ENCODE measurements at places on chromosomes 5 and 9.

DNA sequence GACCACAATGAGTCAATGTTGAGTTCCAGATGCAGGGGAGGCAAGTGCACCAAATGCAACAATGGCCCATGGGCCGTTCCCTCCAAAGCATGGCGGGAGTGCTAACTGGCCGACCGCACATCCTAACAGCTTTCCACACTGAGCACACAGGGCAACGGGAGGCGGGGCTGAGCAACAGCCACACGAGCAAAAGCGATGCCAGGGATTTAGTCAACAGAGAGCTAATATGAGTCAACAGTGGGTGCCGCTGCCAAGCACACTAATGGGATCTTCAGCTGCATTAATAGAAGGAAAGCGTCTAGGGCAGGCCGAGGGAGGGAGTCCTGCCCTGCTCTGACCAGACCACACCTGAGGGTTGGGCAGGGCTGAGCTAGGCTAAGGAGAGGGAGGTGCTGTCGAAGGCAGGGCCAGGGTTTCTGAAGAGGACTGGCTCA, 4.6 kb downstream of the EPB41L4B start:
- no peak for DNase-seq

GRCh38 chr9:125789196-125789595, 42.0 kb downstream of the PBX3 start:
- no peak for DNase-seq

- no peak for DNase-seq
Observed at GRCh38 chr9:136331556-136332481, 4.5 kb downstream of the GPSM1 start.

DNA sequence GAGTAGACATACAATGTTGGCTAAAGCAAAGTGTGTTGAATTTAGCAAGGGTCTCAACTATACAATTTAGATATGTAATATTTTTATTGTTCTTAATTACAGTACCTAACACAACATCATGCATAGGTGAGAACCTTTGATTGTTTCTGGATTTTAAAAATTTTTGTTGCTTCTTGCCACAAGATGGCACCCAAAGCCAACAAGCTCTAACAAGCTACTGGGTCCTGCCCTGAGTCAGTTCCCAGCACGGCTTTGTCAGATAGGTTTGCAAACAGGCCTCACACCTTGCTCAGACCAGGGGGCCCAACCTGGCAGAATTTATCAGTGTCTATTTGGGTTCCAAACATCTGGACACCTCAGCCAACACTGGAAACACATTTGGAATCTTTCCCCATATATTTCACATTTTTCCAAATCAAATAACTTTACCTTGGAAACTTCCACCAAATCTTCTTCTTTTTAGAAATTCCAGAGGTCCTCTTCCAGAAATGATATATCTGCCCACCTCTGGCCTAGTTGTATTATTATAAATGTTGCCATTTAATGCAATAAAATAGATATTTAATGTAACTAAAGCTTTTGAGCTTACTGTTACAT, 49.5 kb upstream of the EGFLAM start:
- no peak for DNase-seq

DNA sequence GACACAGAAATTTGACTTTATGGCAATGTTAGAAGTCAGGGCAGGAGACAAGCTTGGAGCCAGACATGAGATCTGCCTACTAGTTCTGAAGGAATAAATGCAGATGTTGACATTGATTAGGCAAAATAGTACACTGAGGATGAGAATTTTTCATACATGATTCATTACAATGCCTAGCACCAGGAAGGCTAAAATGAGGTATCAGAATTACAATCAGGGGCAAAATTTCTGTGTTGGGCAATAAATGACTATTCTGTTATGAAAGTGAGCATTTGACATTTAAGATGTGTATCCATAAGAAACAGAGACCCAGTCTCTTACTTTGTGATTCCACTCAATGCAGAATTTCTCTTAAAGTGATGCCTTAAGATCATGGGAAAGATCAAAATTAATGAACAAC, 92.4 kb upstream of the CDH10 start:
- DNase-seq, result no peak

DNA sequence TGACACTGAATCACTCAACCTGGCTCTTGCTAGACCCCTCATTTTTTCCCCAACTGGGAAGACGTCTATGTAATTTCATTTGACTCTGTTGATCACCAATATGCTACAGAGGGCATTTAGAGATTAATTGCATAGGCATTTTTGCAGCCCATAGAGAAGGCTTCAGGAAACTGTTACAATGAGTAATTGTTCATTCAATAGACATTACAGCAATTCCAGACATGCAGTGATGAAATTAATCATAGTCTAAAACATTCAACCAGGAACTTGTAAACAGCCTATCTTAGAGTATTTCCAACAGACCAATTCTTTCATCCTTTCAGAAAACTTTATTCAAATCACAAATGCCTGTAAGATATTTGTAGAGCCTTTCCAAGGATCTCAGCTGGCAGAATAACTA, 122.3 kb downstream of the MARCHF11 start:
- DNase-seq, result no peak

DNA sequence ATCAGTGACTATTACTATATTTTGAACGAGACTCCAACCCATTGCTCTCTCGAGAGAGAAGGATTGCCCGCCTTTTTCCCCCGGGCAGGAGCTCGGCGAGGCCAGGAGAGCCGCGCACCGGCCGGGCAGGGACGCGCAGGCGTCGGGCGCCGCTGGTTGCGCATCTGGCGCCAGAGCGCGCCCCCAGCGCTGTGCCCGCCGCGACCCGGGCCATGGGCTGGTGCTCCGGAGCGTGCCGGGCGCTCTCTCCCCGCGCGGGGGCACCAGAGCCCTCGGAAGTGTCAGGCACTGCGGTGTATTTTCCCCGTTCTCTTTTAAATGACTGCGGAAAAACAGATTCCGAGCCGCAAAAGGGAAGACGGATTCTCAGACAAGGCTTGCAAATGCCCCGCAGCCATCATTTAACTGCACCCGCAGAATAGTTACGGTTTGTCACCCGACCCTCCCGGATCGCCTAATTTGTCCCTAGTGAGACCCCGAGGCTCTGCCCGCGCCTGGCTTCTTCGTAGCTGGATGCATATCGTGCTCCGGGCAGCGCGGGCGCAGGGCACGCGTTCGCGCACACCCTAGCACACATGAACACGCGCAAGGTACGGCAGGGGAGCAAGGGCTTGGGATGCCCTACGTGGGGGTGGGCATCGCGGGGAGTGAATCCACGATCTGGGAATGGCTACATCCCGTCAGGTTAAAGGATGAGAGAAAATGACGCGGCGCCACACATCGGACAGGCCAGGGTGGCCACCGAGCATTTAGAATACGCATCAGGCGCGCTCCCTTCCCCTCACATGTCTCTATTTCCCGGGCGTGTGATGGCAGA, 1.1 kb upstream of the NTRK2 start:
- no peak for DNase-seq

- no peak for DNase-seq
Observed at GRCh38 chr5:151812757-151813309, 41.1 kb downstream of the G3BP1 start.

- DNase-seq, result no peak
Observed at GRCh38 chr9:33880211-33881089, 63.5 kb downstream of the UBE2R2 start.

DNA sequence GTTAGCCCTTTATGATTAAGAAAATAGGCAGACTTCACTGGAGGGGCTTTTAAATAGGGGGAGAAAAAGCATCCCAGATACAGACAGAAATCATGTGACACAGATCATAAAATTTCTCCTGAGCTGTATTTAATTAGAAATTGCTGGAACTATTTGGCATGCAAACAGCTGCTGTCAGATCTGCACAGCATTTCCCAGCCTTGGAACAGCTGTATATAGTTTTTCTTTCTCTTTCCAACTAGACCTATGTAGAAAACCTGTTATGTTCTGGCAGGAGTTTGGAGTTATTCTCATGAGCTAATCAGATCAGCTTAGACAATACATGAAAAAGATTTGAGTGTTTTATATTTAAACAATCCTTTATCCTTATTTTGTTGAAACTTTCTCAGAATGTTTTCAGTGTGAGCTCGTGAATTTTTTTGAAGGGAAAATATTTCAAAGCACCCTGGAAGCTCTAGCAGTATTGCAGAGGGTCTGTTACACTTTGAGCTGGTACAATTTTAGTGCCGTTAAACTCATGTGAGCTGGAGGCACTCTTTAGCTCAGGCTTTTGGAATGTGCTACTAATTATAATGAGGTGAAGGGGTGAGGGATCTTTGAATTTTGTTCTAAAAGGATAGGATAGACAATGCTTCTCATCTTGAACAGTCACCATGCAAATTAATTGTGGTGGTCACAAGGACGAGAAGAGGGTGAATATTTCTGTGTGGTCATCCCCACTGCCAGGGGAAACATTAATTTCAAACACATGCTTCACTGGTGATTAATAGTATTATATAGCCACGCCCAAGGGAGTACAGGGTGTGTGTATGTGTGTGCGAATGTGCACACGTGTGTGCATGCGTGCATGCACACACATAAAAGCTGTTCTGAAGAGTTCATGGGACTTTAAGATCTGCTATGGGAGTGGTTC, 239.4 kb upstream of the FBXL7 start:
- no peak for DNase-seq

DNA sequence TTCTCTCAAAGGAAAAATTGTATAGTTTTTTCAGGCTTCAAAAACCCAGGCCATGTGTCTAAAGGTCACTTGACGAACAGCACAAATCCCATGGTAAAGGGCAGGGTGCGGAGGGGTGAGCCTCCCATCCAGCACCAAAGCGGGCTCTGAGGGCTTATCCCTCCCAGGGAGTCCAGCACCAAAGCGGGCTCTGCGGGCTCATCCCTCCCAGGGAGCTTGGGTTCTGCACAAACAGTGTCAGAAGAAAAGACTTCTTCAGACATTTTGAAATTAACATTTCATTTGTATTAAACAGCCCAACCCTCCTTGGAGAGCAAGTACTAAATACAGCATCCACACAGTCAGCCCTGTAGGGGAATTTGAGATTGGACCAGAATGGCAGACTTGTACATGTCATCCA, 43.0 kb upstream of the CLPTM1L start:
- DNase-seq, result no peak

DNA sequence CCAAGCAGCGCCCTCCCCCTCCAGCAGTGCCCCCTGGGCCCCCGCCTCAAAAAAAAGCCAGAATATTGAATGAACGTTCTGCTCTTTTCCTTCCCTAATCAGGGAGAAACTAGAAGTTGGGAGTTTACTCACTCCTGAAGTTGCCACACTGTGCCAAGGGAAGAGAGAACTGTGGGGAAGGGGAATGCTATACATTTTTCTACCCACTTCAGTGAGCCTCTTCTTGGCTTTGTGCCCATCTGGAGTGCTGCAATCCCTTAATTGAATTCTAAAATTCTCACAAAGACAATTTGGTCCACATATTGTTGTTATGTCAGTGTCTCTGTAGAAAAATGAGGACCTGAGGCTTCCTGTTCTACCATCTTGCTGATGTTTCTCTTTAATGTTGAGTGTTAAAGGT, 443.7 kb downstream of the DIRAS2 start:
- DNase-seq, result no peak

DNA sequence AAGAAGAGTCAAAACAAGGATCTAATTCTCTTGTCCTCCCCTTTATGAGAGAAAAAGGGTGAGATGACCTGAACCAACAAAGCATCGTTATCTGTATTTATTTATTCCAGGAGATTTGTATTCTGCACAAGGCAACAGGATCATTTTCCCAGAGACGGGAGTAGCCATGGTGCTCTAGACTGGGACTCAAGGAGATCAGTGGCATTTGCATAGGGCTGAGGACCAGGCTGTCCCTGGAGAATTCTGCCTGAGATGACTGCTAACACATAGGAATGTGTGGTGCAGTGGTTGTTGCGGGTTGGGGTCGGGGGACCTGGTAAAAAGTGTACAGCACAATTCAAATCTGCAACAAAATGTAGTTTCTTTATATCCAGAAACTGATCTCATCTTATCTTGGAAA, 22.3 kb upstream of the ZNF474 start:
- no peak for DNase-seq

GRCh38 chr9:134618163-134618832, 23.3 kb upstream of the COL5A1 start:
- DNase-seq, result no peak

- no peak for DNase-seq
Observed at GRCh38 chr9:71758277-71758676, 10.0 kb downstream of the CEMIP2 start.

- DNase-seq, result no peak
Observed at GRCh38 chr9:99451112-99451606, 229.1 kb downstream of the SEC61B start.

GRCh38 chr5:73448463-73449136, at the start of gene FOXD1:
Gene FOXD1, minus strand, starts transcription at chr5:73448777. Its CDS starts 415 bp downstream, at chr5:73448362.
- DNase-seq, result no peak

GRCh38 chr9:120475341-120475740, 104.6 kb downstream of the CDK5RAP2 start:
- DNase-seq, result no peak

GRCh38 chr9:86321373-86321772, 32.8 kb downstream of the TUT7 start:
- DNase-seq, result no peak

- no peak for DNase-seq
Observed at GRCh38 chr9:17837965-17838364, 259.1 kb downstream of the SH3GL2 start.

DNA sequence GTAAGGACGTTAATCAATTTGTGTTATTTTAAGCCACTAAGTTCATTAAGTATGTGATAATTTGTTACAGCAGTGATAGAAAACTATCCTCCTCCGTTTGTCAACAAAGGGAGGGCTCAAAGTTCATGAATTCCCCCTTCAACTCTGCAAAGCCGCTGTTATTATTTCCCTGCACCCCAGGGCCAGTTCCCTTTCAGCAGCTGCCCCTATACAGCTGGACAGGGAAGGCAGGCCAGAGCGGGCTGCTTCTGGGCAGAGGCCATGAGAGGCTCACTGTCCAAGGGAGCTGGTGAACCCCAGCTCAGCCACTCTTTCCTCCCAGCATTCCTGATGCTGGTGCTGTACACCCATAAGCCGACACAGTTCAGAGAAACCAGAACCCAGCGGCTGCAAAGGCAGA, 102.4 kb upstream of the GPR151 start:
- no peak for DNase-seq

DNA sequence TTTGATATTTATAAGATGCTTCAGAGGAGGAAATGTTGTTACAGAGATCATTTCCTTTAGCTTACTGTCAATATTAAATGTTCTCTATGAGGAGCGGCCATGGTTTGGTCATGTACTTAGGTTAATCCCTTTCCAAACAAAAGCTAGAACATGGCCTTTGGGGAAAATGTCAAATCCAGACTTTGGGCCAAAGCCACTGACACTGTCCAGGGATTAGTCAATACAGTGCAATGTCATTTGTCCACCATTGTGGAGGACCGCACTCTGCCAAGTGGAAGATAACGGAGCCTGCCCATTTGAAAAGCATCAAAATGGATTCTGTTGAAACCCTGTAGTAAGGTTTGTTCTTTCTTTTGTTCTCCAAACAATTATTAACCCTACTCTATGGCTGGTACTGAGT, 50.1 kb downstream of the FRMPD1 start:
- DNase-seq, result no peak

All from AML-193 (cell line).